ENCODE measurements at places on chromosomes 6 and 20.

DNA sequence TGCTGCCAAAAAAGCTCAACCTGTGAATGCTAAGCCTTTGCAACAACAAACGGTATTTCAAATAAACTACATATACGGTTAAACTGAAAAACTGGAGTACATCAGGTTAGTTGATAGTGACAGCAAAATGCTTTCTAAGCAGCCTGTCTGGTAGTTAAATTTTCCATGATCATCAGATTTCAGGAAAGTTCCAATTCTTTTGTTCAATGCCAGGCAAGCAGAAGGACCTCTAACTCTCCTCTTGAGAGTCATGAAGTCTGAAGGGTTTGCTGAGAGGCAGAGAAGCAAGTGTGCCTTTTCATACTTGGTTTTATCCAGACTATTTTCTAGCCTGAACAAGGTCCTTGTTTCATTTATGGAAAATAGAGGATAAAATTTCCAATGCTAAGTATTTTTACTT lies 4.5 kb downstream of the FLRT3 start:
- DNase-seq: no peak

DNA sequence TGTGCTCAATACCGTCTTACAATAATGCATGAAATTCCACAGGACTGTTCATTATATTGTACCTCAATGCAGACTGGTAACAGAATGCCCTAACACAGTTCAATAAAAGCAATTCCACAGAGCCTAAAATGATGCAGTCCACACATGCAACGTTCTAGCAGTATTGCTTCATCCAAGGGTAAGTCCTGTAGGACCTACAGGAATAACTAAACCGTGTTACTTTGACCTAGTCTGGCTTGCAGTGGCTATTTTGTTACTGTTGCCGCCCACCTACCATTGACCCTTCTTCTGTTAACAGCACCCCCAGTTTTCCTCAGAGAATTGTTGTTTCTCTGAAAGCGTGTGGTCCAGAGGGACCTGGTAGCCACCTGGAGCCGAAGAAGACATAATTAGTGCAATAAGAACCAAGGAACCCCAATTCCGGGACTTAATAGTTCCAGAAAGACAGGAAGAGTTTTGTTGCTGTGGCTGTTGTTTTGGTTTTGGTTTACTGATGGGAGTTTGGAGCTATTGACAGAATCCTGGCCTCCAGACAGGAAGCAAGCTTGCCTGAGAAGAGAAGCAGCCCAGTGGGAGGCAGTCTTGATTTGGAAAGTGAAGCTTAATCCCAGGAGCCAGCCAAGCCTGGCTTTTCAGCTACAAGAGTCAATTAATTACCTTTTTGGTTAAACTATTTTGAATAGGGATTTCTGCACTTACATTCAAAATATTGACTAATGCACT lies 91.3 kb downstream of the FRK start:
- no peak for DNase-seq

GRCh38 chr6:104324301-104324700 lies 535.4 kb downstream of the HACE1 start:
- DNase-seq: no peak

GRCh38 chr6:108993876-108994275 lies 100.8 kb downstream of the SESN1 start:
- DNase-seq: no peak

DNA sequence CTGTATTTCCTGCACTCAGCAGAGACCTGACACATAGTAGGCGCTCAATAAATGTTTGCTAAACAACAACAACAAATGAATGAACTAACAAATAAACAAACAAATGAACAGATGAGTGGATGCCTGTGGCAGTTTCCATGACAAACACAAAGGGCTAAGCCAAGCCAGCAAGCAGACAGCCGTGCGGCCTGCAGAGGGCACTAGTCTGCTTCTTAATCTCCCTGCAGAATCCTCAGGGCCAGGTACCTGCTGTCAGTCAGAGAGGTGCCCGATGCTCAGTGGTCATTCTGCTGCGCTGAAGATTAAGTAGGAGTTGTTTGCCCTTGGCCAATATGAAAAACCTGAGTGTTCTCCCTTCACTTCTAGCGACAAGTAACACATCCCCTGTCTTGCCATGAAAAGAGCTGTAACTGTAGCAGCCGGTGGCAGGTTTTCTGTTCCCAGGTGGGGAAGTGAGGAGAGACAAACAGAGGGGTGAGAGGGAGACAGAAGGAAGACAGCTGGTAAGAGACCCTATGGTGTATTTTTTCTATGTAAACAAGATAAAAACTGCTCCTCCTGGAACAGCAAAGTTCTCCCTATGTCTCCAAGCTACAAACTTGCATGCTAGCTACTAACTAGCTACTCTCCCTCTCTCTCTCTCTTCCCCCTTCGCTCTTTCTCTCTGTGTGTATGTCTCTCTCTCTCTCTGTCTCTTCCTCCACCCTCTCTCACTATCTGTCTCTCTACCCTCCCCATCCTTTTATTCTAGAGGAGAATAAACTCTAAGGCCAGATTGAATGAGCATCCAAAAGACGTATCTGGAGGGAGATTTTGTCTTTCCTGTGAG lies at the start of gene MC3R:
MC3R (plus strand) TSS at position 779 of the 829 bp plus-strand sequence. CDS start 112 bp downstream, outside the sequence.
- DNase-seq: peak; percentile 15

GRCh38 chr6:99790679-99791078 lies 184.0 kb downstream of the PRDM13 start:
- DNase-seq: no peak

DNA sequence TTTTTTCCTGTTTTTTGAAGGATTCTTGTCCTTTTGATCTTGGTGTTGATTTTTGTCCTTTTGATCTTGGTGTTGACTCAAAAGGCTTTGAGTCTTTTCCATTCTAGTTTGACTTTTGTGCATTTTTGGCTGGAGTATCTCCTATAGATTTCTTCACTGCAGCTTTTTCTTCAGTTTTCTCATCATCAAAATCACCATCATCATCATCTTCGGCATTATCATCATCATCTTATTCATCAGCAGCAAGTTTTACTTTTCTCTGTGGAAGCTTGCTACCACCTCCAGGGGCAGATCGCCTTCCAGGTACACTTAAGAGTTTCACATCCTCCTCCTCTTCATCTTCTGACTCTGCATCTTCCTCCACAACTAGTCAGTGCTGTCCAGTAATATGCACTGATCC lies 56.5 kb upstream of the MCHR2 start:
- no peak for DNase-seq

- DNase-seq: no peak
Measured at GRCh38 chr20:18005990-18006364, 37.2 kb downstream of the MGME1 start.

DNA sequence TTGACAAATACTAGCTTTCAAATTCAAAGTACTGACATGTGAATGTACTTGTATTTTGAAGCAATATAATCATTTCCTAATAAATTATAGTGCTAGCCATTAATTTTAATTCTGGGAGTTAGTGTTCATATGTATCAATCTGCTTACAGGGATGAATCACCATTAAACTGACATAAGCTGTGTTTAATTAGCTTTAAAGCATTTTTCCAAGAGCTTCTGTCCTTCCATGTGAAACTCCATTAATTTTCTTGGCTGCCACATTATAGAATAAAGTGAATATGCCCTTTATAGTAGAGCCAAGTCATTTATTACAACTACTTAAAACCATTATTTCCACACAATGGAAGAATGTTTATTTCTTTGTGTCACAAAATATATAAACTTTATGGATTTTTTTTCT lies 150.8 kb downstream of the COL21A1 start:
- DNase-seq: no peak

DNA sequence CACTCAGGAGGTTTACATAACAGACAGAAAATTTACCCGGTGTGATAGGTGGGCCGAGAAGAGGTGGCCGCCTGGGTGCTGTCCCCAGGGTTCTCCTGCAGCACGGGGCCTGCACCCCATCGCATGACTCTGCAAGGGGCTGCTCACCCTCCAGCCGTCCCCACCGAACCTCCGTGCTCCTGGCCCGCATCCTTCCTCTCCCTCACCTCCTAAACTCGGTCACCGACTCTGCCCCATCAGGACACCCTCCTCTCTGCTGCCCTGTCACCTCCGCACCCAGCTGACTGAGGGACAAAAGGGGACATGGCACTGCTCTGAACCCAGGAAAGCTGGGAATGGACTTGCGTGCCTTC lies 147.6 kb downstream of the SYNDIG1 start:
- DNase-seq: no peak

- DNase-seq: no peak
Measured at GRCh38 chr6:150143516-150144293, 861 bp downstream of the PPP1R14C start.

DNA sequence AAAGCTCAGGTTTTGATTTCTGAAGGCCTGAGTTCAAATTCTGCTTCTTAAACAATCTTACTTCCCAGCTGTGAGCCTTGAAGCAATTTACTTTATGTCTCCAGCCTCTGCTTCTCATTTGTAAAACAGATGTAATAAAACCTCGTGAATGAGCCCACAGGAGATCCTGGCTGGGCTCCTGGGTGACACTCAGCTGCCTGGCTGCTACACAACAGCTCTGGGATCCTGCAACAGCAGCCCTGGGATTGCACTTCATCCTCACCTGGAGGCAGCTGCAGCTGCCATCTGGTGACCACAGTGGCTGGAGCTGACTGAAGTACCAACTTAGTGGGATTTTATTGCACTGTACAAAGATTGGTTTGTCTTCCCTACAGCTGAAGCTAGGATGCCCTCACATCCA lies 98.6 kb downstream of the NDUFAF5 start:
- no peak for DNase-seq

DNA sequence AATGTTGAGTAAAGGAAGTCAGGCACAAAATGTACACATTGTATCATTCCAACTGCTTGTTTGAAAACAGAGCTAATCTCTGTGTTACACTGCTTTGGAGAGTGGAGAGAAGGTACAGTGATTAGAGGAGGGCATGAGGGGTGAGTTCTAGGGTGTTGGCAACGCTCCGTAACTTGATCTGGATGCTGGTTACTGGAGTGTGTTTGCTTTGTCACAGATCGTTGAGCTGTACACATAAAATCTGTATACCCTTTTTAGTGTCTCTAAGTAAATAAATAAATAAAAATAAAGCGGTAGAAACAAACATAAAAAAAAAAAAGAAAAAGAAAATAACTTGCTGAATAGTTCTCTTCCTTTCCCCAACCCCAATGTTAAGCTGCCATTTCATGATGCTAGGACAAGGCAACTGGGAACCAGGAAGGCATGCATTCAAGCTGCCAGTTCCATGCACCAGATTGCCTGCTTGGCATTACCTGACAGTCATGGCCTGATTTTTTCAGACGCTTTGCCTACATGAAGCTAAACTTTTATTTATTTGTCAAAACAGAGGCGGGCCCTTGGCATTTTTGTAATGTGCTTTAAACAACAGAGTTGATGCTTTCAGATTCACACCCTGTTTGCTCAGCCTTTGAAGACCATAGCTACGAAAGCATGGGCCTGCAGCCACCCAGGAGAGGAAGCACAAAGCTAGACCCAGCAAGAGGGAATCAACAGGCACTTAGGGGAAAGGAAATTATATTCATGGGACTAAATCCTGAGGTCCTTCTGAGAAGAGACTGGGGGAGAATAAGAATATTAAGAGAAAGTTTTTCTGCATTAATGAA lies 21.2 kb downstream of the TNFRSF21 start:
- DNase-seq: no peak

GRCh38 chr6:115602466-115602865 lies 458.2 kb downstream of the FRK start:
- no peak for DNase-seq

DNA sequence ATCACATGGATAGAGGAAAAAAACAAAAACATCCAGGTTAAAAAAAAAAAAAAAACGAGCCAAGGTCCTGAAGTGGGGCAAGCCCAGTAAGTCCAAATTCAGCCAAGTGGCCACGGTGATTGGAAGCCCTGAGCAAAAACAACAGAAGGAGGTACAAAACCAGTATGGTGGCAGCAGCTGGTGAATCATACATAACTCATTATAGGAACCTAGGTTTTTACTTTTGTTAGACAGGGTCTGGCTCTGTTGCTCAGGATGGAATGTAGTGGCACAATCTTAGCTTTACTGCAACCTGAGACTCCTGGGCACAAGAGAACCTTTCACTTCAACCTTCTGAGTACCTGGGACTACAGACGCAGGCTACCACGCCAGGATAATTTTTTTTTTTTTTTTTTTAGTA lies 22.7 kb upstream of the MYB start:
- DNase-seq: no peak

- DNase-seq: peak; percentile 32
Measured at GRCh38 chr6:87756858-87757257, 54.8 kb upstream of the AKIRIN2 start.

DNA sequence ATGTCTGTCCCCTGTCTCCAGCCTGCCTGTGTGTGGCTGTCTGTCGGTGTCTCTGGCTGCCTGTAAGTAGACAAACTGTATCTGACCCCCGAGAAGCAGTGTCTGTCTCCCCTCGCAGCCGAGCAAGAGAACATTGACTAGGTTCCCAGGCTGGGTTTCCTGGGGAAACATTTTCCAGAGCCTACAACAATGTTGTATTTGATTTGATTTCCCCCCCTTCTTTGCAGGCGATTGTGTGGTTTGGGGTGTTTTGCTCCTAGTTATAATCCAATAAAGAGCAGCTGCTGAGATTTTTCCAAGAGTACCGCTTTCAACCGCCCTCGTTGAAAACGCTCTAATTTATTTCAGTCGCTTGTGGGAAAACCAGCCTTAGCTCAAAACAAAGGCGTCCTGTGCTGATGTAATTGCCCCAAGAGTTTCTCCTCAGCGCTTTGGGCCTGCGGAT lies 92.6 kb downstream of the CDC5L start:
- DNase-seq: no peak

DNA sequence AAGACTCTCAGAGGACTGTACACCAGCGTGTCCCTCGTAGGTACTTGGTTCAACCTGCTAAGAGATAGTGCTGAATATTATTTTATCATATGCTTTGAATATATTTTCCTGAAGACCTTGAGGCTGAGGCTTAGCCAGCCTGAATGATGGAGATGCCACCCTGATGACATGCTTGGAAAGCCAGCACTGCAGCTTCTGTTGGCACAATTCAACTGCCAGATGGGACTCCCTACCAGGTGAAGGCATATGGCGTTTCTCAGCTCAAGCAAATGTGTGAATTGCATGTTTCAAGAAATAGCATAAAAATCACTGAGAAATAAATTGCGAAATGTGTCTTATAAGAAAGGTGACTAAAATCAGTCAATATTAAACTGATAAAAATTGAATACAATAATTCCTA lies 228.1 kb upstream of the CST7 start:
- DNase-seq: no peak

DNA sequence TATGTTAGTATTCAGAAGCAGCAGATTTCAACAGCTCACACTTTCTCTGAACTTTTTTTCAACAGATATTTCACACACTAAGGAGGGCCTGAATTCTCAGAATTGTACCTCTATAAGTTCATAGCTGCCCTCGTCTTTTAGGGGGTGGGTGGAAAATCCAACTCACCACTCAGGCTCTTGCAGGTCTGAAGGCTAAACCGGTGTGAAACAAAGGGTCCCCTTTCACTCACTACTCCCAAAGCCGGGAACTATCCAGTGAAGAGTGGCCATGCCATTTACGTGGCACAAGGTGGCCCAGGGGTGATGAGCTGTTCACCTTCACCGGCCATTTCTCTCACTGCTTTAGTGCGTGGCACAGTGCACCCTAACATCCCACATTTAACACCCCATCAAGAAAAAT lies 24.2 kb downstream of the TBC1D7 start:
- no peak for DNase-seq

GRCh38 chr6:139336488-139336887 lies 38.0 kb downstream of the CITED2 start:
- no peak for DNase-seq
